ENCODE measurements at places on chromosomes 2 and 18.

DNA sequence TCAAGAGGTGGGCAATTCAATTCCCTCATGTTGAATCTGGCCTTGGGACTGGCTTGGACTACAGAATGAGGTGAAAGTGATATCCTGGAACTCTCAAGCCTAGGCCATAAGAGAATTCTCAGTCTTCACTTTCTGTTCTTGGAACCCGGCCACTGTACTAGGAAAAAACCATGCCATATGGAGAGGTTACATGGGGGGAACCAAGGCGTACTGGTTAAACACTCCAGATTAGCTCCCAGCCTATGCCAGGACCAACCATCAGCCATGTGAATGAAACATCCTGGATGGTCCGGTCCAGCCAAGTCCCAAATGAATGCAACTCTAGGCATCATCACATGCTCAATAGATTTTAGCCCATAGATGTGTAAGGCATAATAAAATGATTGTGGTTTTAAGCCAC, 56.4 kb downstream of the ZNF385B start:
- DNase-seq = no peak

DNA sequence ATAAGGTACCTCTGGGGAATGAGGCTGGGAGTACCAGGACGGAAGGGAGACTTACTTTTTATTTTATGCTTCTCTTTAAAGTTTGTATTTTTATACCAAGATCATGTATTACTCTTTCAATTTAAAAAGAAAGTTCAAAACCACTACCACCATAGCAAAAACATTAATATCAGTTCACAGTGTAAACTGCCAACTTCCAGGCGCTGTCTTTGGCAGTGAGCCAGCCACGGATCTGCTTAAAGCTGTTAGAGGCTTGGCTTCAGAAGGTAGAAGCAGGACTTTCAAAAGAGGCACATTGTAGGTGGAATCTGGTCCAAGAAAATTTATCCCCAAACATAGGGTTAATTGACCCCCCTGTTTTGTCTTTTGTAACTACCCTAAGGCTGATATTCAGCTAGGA, 74.8 kb downstream of the B3GNT2 start:
- DNase-seq = no peak

GRCh38 chr2:30708491-30709290, 98.6 kb downstream of the CAPN13 start:
- DNase-seq = no peak

- no peak for DNase-seq
These were observed 466.6 kb downstream of the LPIN1 start for GRCh38 chr2:12212841-12213597.

DNA sequence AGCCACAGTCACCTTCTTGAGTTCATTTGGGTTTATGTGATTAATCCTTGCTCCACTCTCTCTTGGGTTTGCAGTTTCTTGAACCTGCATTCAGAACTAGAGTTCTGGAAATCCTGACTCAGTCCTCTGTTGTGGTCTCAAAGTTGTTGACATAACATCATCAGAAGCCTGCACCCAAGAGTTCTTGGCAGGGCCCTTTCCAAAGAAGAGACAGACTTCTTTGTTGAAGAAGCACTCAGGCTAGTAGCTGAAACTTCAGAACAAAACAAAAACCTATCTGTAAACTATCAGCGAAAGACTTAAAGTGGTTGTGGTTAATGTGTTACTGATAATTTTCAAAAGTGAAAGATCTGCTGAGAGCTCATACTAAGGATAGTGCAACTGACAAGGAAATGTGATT, 120.8 kb downstream of the FAM168B start:
- DNase-seq = no peak

GRCh38 chr2:179843541-179843940, 17.9 kb downstream of the ZNF385B start:
- no peak for DNase-seq

GRCh38 chr2:189097934-189098333, 81.6 kb downstream of the COL5A2 start:
- DNase-seq = no peak

- no peak for DNase-seq
These were observed 1.2 kb downstream of the UGT1A9 start for GRCh38 chr2:233672886-233673285.

GRCh38 chr2:101909760-101910159, 82.0 kb upstream of the IL1R2 start:
- DNase-seq = no peak

DNA sequence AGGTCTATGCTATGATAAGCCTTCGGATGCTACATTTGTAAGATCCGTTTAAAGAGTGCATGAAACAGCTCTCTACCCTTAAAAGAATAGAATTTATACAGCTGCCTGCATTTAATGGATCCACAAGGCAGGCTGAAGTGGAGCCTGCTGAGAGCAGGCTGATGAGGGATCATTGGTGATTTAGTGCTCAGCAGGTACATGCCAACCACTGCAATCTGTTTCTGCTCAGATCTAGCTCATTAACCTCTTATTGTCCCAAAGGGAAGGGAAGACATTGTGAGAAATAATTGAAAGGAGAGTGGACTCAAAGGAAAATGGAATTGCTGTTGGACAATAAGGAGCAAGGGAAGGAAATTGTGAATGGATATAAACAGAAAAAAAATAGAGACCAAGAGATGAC, 822.6 kb downstream of the TRIB2 start:
- DNase-seq = no peak

DNA sequence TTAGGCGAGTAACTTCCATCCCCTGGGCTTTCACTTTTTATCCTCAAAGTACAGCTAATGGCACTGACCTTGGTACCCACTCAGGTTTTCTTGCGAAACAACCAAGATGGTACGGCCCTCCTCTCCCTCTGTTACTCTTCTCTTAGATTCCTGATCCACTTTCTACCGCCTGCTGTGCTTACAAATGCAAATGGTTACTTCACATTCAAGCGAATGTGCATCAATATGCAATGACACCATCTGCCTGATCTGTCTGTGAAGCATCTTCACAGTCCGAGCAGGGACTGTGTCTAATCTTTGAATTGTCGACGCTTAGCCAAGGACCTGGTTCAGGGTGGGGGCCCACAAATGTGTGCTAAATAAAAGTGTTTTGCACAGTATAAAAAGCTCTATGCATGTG, 112.2 kb downstream of the TRIB2 start:
- no peak for DNase-seq

- no peak for DNase-seq
These were observed 222.6 kb upstream of the SALL3 start for GRCh38 chr18:78757014-78757413.

GRCh38 chr2:216448829-216449228, 36.5 kb downstream of the SMARCAL1 start:
- no peak for DNase-seq

GRCh38 chr2:105852066-105852465, 107.4 kb downstream of the NCK2 start:
- DNase-seq = no peak

- no peak for DNase-seq
These were observed 85.8 kb downstream of the RBM43 start for GRCh38 chr2:151175864-151176263.

GRCh38 chr2:5740053-5740452, 47.9 kb downstream of the SOX11 start:
- DNase-seq = no peak

DNA sequence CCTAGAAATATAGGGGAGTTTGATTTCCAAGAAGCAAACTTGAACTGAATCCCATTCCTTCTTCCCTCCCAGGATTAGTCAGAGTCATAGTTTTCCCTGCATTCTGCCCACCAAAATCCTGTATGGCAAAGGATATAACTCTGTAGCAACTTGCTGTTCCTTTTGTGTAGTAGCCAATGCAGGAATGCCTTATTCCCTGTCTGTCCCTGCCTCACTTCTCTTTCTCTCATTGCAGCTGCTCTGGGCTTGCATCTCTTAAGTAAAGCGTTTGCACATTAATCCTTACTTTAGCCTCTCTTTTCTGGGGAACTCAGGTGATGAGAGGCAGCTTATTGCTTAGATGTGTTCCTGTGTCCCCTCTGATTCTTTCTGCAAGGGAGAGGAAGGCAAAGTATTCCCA, 333.1 kb upstream of the VWC2L start:
- no peak for DNase-seq

DNA sequence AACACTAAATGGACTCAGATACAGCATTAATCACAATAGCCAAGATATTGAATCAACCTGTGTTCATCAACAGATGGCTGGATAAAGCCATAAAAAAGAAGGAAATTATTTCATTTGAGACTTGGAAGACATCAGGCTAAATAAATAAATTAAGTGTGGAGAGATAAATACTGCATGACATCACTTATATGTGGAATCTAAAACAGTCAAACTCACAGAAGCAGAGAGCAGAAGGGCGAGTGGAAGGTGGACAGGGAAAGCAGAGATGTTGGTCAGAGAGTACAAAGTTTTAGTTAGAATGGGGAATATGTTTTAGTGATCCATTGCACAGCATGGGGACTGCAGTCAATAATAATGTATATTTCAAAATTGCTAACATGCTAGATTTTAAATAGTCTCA, 207.2 kb downstream of the VAPA start:
- no peak for DNase-seq

DNA sequence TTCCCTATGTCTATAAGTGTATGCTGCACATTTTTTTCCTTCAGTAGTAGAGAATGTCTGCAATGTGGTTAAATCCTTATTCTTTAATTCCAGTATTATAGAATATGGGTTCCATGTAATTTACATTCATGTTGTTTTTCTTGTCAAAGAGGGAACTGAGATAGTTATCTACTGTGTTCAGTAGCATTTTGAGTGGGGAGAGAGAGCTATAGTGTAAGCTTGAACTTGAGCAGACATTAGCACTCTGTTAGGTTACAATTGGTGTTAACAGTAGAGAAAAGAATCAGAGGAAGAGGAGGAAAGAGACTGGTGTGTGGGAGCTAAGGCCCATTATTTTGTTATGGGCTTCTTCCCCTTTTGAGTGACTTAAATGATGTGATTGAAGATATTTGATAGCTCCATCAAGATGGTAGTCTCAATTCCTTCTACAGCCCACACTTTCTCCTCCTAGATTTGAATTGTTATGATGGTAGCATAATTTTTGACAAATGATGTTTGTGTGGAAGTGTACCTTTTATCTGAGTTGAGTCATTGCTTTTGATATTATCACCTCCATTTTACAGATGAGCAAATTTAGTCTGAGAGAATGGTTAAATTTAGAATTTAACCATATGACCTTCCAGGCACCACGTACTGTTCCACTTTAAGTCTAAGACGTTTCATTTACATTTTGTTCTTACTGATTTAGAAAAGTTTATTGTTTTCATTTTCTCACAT, 71.3 kb downstream of the FMNL2 start:
- DNase-seq = no peak

- DNase-seq = no peak
These were observed 22.1 kb downstream of the EHD3 start for GRCh38 chr2:31255911-31256571.

GRCh38 chr2:110881908-110882307, 149.5 kb downstream of the ACOXL start:
- DNase-seq = no peak

GRCh38 chr2:215880970-215881369, 132.4 kb downstream of the MREG start:
- DNase-seq = no peak

GRCh38 chr2:148930046-148930775, 55.2 kb downstream of the KIF5C start:
- no peak for DNase-seq

DNA sequence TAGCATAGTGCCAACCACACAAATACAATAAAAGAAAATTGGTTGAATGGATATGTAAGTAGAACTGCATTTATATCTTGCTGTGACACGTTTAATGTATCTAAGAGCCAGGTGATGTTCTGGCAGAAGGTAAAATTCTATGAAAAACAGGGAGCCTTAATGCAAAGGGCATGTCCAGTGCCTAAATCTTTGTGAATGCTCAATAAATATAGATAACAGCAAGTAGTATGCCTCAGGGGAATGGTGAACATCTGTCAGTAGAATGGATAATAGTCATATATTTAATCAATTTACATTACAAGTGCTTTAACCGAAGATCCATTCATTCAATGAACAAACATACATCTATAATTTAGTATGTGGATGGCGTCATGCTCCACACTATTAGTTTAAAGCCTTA, 43.7 kb upstream of the NYAP2 start:
- no peak for DNase-seq

Measured in anterior cingulate cortex (tissue), 58 donors.